Suppressor macrophage treated with lipopolysaccharide for 4 hours (primary cell): ENCODE measurements at places on chromosomes 6 and 20.

- DNase-seq, result peak; percentile 34
Measured at GRCh38 chr6:141488488-141488887, 644.2 kb upstream of the GJE1 start.

GRCh38 chr20:32329817-32330554 is 28.1 kb upstream of the ASXL1 start:
- DNase-seq, result no peak

DNA sequence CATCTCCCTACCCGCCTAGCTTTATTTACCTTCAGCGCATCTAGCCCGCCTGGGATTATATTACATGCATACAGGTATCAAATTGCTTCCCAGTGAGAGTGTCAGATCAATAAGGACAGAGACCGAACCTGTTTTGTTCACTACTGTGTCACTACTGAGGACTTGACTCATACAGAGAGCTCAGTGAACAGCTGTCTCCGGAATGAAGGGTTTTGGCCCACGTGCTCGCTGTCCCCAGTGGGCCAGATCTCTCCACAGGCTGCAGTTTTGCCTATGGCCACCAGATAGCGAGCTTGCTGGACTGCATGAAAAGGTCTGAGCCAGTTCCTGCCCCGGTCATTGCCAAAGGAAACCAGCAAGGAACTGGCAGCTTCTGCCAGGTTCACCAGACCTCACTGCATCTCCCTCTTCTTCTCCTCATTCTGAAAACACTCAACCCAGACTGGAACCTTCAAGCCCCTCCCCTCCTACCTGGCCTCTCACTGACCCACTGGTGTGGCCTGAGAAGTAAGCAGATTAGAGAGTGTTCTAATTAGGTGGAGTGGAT is 150.8 kb downstream of the ZMYND8 start:
- DNase-seq, result peak; percentile 12

DNA sequence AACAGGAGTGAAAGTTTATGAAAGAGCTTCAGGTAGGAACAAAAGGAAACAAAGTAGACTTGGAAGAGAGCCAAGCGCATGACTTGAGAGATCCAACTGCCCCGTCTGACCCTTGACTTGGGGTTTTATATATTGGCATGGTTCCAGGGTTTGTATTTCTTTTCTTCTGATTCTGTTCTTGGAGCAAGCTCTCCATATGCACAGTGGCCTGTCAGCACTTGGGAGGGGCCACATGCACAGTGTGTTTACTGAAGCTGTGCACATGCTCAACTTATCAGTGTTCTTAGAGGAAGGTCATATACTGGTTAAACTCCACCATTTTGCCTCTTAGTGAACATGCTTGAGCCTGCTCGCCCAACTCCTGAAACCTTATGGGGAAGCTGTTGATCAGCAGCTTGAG is 953.7 kb downstream of the TFAP2A start:
- no peak for DNase-seq

- DNase-seq, result no peak
Measured at GRCh38 chr20:5181492-5181891, 54.7 kb downstream of the CDS2 start.

DNA sequence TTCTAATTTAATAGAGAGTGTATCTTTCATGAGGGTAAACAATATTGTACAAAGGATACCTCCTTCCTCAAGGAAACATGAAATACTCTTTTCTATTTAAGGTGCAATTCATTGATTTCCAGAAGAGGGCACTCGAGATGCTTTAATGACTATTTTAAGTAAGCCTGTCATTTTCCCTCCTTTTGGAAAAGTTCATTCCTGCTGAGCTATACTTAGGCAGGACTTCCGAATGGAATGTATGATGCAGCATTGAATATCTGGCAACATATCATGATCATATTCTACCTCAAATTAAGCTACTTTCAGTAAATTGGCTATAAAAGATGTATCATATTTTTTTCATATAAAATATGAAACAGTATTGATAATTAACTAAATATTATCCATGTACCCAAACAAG is 5.0 kb downstream of the DST start:
- peak; percentile 65 for DNase-seq

GRCh38 chr20:434221-434620 is 26.1 kb downstream of the RBCK1 start:
- no peak for DNase-seq

DNA sequence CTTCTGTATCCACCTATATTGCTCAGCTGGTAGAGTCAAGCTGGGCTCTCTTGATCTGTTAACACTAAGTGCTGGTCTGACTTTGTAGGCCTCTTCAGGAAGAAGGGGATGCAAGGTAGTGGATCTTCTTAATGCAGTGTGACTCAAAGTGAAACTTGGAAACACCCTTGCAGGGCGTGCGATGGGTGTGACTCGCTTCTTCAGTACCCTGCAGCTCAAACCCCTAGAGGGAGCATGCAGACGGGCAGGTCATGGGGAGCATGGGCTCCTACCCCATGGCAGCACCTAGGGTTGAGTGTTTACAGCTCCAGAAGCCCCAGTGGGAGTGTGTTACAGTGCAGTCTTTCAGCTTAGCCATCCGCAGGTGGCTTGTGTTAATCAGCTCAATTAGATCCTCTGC is 757 bp upstream of the SAMD3 start:
- DNase-seq, result peak; percentile 0

DNA sequence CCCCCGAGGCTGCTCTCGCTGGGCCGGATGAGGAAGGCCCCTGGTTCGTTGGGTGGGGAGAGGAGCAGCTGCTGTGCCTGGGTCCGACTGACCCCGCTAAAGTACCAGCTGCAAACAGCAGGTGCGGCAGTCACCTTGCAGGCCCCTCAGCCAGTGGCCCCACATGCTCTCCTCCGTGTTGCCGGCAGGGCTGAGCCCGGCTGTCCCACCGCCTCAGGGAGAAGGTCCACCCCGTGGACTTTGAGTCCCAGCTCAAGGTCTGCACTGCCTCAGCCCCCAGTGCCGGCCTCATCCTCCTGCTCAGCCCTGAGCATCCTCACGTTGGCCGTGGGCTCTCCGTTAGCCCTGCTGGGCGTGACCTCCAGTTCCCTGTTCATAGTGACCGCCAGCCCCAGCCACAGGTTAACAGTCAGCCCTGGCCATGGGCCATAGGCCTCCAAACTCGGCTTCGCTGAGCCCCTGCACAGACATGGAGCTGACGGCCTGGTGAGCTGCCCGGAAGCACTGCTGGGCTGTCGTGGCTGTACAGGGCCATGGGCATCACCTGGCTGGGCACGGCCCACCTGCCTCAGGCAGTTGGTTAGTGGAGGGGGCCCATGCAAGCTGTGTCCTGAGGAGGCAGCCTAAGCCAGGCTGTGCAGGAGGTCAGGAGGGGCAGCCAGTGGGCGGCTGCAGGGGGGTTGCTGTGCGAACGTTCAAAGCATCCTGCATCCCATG is 3.1 kb downstream of the SRMS start:
- no peak for DNase-seq

DNA sequence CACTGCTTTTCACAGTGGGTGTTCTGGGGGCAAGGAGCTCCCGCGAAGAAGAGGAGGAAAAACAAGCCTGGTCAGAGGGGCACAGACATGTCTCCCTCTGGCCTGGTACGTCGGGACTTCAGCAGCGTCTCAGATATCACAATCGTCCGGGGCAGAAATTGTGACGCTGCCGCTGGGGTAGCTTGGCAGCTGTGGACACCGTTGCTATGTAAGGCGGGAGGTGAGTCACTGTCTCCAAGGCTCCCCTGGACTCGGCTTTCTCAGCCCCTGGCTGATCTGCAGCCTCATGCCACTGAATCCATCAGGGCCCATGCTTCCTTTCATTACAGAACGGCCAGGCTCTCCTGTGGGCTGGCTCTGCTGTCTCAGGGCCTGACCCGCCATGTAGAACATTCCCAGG is 98.7 kb downstream of the SULF2 start:
- no peak for DNase-seq

DNA sequence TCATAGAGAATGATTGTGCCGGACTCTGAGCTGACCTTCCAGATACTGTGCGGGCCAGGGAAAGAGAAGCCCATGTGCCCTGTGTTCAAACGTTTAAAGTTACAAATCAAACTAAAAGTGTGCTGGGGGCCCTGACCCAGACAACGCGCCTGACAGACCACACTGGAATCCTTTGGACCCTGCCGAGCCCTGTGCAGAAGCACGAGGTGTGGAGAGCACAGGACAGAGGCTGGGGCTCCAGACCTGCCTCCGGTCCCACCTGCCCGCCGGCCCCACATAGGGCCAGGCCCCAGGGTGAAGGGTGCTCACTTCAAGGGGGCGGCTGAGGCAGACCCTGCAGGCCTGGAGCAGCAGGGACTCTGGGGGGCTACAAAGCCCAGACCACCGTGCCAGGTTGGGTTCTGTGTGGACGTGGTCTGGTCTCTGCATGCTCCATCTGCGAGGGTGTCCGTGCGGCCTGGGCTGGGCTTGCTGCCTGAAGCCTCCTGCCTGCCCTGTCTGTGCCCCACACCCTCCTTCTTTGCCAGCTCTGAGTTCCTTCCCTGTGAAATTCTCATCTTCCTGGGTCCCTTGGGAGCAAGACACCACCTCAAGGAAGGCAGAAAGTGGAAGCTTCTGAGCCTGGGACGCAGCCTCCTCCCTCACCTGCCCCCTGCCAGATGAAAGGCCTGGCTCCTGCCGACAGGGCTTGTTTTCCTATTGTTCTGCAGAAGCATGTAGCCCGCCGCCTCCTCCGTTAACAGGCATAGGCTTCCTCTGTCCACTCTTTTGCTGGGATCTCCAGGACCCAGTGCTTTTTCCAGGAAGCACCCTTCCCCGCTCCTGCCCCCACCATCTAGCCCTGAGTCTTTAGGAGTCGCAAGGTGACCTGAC is 186.2 kb downstream of the ERMARD start:
- DNase-seq, result no peak

DNA sequence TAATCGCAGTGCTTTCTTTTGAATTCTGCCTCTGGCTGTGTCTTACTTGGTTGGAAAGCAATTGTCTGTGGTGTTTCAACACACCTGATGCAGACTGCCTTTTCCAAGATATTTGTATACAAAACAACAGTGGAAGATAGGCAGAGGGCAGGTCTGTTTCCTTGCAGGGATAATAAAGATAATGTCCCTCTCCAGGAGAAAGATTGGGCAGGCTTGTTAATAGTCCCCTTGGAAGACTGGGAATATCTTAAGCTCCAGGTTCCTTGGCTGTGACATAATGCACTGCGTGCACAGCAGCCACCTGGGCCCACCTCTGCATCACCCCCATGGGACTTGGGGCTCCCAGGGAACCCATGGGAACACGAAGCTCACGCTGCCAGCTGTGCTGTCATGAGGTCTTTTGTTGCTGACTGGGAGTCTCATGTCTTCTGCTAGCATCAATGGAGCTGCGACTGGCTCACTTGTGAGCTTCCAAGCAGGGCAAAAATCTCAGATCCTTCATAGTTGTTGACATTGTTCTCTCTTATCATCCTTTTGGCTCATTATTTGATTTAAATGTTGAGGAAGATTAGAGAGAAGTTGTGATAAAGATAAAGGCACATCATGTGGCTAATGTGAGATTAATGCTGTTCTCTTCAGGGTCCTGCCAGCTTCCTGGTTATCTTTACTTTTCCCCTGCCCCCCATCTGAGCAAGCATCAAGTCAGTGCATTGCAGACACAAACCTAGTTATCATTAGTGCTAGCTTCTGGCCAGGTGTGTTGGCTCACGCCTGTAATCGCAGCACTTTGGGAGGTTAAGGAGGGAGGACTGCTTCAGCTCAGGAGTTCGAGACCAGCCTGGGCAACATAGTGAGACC is 107.1 kb upstream of the ASF1A start:
- DNase-seq, result no peak

- DNase-seq, result no peak
Measured at GRCh38 chr6:32146687-32147086, 5.1 kb downstream of the PRRT1 start.

DNA sequence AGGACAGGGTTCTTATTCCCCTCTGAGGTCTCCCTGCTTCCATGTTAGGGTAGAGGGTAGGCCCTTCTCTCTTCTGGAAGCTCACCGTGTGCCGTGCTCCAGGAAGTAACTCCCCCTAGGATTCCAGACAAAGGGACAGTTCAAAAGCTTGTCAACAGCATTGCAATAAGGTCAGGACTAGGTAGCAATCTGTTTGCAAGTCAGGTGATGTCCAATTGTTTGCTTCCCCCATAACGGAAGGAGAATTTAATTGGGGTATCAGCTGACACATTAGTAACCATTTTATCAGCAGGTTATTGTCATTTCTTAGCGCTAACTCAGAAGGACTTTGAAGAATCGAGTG is 41.9 kb downstream of the SYNJ2 start:
- DNase-seq, result no peak

DNA sequence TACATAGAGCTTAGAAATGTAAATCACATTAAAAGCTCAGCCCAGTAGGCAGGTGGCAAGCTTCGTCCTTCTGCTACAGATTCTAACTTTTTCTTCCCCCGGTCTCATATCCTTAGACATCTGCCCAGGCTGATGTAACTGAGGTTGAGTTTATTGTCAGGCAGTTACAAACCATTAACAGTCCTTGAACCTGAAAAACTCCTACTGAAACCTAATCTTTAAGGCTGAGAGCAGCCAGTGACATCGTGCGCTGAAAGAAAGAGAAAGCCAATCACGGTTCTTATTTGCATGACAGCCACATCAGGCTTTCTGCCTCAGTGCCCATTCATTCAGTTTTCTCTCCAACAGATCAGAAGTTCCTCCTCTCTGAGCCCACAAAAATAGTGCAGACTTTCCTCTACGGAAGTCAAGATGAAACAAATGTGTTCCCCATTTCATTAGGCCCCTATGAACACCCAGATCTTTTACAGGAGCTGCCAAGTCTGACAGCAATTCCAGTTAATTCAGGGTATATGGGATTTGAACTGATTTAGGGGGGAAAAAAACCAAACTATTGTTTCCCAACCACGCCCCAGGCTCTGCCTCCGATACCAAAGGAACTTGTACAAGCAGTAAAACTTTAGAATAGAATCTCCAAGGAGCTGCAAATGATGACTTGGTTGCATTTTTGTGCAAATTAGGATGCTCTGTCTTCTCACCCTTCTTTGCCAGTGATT is at the start of gene NHSL1:
TSS of gene NHSL1 (minus strand) at position 192 of the 716 bp plus-strand sequence. CDS start 204 bp downstream, outside the sequence.
- peak; percentile 49 for DNase-seq

- DNase-seq, result peak; percentile 12
Measured at GRCh38 chr20:46293084-46293483, 15.2 kb downstream of the CDH22 start.

GRCh38 chr6:11418290-11418905 is 119.2 kb upstream of the TMEM170B start:
- DNase-seq, result no peak

GRCh38 chr20:51871943-51872342 is 69.6 kb upstream of the SALL4 start:
- no peak for DNase-seq

DNA sequence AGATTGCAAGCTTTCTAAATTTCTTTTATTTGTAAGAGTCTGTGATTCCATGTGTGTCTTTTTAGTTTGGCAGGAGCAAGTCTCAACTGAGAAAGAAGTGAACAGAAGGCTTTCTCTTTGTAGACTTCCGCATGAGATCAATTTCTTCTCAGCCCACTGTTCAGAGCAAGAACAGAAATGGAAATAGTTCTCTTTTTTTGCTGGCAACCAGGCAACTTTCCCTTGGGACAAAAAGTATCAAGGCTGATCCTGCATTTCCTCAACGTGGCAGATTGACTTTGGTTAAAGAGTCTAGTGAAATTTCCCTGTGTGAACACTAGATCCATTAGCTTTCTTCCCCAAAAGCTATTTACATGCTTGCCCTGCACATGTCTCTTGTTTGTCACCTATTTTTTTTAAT is 46.8 kb upstream of the JAG1 start:
- DNase-seq, result no peak

- DNase-seq, result no peak
Measured at GRCh38 chr6:72761761-72762160, 139.9 kb downstream of the KCNQ5 start.
